ENCODE measurements at places on chromosomes 2 and 18.

DNA sequence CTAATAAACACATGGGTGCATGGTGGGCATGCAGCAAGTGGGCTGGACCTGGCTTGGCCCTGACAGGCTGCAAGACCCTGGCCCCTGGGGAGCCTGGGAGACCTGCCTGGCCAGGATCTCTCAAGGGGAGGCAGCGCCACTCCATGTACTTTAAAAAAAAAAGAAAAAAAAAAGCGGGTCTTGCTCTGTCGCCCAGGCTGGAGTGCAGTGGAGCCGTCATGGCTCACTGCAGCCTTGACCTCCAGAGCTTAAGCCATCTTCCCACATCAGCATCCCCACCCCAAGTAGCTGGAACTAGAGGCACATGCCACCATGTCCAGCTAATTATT lies 29.5 kb upstream of the SEMA4C start:
- no peak for DNase-seq

DNA sequence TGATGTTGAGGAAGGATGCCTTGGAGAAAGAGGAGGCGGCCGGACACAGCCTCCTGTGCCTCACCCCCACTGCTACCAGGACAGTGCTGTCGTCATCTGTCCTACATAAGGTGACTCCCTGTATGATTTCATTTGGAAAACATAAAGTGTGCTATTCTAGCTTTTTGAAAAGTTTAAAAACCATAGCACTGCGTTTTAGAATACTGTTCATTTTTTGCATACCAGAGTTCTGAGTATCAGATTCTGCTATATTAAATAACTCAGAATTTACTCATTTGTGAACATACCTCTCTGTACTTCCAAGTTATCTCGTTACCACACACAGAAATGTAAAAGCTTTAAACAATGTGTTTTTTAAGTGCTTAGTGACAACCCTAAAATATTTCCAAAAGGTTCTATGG lies 302.9 kb downstream of the LRRTM1 start:
- no peak for DNase-seq

- no peak for DNase-seq
Observed at GRCh38 chr2:191177751-191178736, 27.2 kb upstream of the STAT4 start.

- no peak for DNase-seq
Observed at GRCh38 chr2:173407646-173408045, 53.0 kb downstream of the CDCA7 start.

- DNase-seq: no peak
Observed at GRCh38 chr2:241334813-241335212, 19.1 kb downstream of the SEPTIN2 start.

GRCh38 chr2:72271766-72272641 lies 124.3 kb upstream of the CYP26B1 start:
- DNase-seq: no peak

DNA sequence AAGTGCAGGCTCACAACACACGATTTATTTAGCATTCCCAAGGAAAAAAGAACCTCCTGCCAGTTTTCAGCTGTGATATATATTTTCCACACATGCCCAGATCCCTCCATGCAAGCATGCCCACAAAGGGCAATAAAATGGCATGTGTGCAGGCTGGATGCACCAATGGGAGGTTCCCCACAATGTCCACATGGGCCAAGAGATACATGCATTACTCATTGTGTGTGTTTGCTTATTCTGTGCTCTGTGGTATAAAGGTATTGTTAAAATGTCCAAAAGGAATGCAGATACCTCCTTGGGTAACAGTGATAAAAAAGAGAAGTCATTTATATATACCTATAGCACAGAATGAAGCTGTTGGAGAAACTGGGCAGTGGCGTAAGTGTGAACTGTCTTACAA lies 207.4 kb downstream of the FHOD3 start:
- no peak for DNase-seq

DNA sequence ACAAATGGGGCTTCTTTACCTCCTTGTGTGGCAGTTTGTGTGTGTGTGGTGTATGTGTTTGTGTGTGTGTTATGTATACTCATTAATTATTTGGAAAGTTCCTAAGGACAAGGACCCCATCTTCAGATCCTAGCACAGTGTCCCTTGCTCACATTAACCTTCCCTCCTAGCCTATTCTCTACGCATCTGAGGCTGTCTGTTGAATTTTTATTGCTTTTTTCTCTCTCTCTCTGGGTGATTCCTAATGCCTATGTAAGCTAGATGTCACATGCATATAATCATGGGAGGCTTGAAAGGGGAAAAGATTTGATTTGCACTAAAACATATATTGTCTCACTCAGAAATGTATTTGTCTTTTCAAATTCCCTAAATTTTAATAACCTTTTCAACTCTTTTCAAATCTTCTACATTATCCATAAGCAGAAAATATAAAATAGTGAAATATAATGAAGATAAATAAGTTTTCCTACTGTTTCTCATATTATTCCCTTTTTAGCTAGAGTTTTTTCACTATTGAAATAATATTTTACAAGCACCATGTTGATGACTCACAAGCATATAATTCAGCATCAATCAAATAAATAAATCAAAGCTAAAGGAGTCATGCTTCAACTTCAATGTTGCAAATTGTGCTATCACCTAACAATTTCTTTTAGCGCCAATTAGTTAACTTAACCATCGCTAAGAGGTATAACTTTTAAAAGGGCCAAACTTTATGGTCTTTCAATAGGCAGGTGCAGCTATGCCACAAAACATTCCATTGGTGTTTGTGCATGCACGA lies 199.0 kb upstream of the ERBB4 start:
- DNase-seq: no peak

DNA sequence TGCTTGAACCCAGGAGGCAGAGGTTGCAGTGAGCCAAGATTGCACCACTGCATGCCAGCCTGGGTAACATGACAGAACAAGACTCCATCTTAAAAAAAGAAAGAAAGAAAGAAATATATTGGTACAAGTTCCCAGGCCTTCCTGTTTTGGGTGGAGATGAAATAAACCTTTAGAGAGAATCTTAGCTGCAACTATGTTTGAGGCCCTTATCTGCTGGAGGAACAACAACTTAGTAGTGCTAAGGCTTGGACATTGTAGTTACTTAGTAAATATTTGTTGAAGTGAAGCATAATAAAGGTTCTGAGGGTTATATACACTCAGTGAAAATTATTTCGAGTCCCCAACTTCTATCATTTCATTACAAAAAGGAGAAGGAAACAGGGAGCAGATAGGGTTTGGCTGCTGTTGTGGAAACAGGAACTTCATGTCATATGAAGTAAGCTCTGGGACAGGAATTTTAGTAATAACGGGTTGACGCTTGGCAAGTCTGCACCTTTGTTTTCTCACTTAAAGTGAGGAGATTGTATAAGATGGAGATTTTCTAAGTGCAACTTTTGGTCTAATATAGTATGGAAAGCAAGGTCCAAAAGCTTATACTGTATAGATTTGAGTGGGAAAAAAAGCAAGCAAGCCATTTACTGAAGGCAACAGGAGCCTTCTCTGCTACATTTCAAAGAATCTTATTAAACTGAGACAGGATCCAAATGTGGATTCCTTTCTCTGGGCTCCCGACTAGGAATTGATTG lies 40.0 kb upstream of the AGPS start:
- DNase-seq: peak; percentile 79

DNA sequence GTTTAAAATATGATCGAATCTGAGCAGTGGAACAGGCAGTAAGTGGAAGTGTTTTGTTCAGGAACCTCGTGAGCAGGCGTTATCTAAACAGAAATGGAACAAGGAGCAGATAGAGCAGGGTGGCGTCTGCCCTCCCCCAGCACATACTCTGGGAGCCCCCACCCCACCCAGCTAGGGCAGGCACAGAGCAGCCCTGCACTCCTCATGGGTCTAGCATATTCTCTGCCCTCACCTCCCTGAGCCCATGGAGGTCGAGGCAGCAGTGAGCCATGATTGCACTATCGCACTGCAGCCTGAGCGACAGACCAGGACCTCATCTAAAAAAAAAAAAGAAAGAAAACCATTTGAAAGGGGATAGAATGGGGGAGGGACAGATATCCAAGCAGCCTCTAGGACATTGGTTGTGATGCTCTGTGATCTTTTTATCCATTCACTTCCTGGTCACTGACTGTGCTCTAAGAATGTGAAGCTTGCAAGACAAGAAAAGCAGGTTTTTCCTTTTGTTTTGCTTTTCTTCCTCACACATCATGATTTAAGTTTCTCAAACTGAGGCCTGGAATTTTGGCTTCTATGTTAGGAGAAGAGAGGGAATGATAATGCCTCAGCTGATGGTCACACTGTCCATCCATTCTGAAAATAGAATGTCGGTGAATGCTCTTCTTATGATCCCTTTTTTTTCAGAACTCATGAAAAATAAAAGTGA lies 3.1 kb downstream of the MLPH start:
- no peak for DNase-seq

- DNase-seq: peak; percentile 70
Observed at GRCh38 chr2:68458981-68459380, 8.1 kb downstream of the FBXO48 start.

GRCh38 chr2:179974761-179975160 lies 32.3 kb downstream of the CWC22 start:
- DNase-seq: no peak

GRCh38 chr2:204203704-204204103 lies 267.1 kb downstream of the ICOS start:
- DNase-seq: no peak

- DNase-seq: no peak
Observed at GRCh38 chr18:48887294-48887904, 63.4 kb downstream of the SMAD7 start.

- DNase-seq: peak; percentile 71
Observed at GRCh38 chr18:59885579-59886163, 14.1 kb upstream of the PMAIP1 start.

DNA sequence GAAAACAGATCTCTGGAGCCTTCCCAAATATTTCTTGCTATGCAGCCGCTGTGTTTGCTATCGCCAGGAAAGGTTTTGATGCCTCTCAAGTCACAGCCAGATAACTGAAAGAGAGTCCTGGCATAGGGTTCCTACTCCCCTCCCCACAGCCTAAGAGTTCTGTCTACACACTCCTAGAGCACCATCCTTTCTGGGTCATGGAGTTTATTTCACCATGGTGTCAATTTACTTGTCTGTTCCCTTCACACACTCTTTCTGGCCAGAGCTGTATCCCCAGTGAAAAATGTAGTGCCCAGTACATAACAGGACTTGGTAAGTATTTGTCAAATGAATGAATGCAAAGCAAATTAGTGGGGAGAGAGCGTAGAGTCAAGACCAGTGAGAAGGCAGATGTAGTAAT lies 185.3 kb downstream of the HAUS1 start:
- DNase-seq: no peak

GRCh38 chr2:195408811-195409210 lies 248.2 kb upstream of the SLC39A10 start:
- DNase-seq: no peak

DNA sequence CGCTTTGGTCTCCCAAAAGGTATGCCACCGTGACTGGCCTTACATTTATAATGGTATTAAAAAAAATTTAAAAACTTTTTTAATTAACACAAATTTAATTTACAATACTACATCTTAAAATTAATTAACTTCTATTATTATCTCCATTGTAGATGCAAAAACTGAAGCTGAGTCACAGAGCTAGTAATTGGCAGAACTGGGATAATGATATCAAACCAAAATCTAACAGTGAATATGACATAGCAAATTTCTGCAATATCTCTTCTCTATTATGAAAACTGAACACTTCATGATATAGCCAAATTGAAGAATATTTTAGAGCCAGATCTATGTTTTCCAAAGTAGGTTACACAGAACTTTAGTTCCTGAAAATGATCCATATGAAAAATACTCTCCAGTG lies 66.4 kb upstream of the CHAC2 start:
- peak; percentile 44 for DNase-seq

- no peak for DNase-seq
Observed at GRCh38 chr2:103292573-103292972, 530.7 kb downstream of the TMEM182 start.

- peak; percentile 71 for DNase-seq
Observed at GRCh38 chr2:151808258-151809072, 19.8 kb downstream of the ARL5A start.

- no peak for DNase-seq
Observed at GRCh38 chr2:23533338-23533695, 148.3 kb downstream of the KLHL29 start.

DNA sequence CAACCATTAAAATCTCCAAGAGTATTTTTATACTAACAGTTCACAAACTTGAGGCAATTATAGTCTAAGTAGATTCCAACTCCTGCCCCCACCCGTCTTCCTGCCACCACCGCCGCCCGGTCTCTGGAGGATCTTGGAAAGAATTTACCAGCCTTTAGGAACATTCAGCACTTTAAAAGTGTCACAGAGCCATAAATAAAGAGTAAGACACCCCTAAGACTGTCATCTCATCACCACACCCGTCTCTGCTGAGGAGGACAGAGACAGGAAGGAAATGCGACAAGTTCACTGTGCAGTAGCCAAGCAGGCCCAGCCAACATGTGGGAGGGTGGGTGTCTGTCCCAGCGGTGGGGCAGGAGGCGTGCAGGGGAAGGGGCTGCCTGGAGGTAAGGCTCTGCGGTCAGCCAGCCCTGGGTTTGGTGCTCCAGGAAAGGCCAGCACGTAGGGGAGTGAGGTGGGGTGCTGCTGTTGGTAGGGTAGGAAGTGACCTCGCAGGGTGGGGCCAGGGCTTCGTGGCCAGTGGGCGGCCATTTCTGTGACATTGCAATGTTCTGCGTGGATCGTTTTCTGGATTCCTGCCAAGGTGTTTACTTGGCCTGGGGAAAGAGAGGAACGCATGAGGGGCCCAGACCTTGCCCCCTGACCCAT lies 111.6 kb downstream of the FAM210A start:
- peak; percentile 73 for DNase-seq

Measured in hematopoietic multipotent progenitor cell treated with erythropoietin and hydrocortisone succinate and interleukin-3 and kit ligand, for 4 days (in vitro differentiated cells).